ENCODE measurements at places on chromosomes 5 and 9. TPM values are rescaled to one million over a fixed set of nuclear protein-coding genes. Genes with fewer than 3 reads are reported as not detected.

ITK gene
- total RNA-seq, result not detected

S100Z gene
- not detected for total RNA-seq

SLC6A3 gene
- total RNA-seq, result 22.4 TPM

NEK6 gene
- total RNA-seq, result 5.4 TPM

IL3 gene
- not detected for total RNA-seq

PCDHB15 gene
- total RNA-seq, result 29.5 TPM

MAMDC2 gene
- total RNA-seq, result 0.22 TPM

DNAH5 gene
- total RNA-seq, result 0.20 TPM

STPG3 gene
- not detected for total RNA-seq

TMEM232 gene
- 5.3 TPM for total RNA-seq

DNA sequence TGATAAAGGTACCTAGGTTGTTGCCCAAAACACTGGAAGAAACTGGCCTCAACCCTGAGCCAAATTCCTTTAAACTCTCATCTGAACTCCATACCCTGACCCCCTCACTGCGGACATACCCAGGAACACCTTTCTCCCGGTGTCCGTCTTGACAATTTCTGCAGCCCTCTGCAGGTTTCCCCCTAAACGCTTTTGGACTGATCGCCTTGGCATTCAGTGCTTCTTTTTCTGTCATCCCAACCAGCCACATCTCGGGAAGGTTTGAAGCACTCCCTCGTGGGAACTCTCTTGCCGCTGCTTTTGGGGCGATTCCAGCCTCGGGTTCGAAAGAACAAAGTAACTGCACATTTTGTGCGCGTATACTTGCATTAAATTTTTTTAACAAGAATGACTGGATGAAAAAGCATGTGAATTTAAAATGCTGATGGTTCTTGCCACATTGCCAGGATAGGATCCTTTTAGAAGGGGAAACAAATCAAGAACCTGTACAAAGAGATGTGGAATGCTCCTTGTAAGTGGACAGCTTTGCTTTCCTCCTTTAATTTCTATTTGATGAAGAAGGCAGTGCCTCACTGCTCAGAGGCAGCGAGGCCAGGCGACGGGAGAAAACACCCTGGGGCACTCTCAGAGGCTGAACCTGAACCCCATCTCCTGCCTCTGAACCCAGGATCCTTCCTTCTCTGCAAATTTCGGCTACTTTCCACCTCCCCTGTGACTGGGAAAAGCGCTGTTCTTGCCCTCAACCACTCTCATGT is 615 bp downstream of the PSMD5 start:
- H3K4me1 ChIP-seq, result peaks cover 8% of the 10 kb centered on the region
- peaks cover 10% of the 10 kb centered on the region for H3K27me3 ChIP-seq
- H3K36me3 ChIP-seq, result no peaks in the 10 kb centered on the region
- peak overlapping the region; percentile 97 for H3K27ac ChIP-seq
- H3K4me3 ChIP-seq, result peak overlapping the region; percentile 97

- H3K27me3 ChIP-seq, result no peaks in the 10 kb centered on the region
- DNase-seq, result no peak
- H3K4me1 ChIP-seq, result no peaks in the 10 kb centered on the region
- H3K27ac ChIP-seq, result no peak overlapping the region
- no peaks in the 10 kb centered on the region for H3K36me3 ChIP-seq
Measured at GRCh38 chr9:114572199-114572598, 15.4 kb upstream of the ATP6V1G1 start.

GRCh38 chr5:156497804-156498208 is 170.8 kb downstream of the SGCD start:
- H3K36me3 ChIP-seq, result no peaks in the 10 kb centered on the region
- DNase-seq, result no peak
- H3K27ac ChIP-seq, result peak overlapping the region; percentile 94
- H3K4me3 ChIP-seq, result no peak overlapping the region
- H3K27me3 ChIP-seq, result no peaks in the 10 kb centered on the region

DNA sequence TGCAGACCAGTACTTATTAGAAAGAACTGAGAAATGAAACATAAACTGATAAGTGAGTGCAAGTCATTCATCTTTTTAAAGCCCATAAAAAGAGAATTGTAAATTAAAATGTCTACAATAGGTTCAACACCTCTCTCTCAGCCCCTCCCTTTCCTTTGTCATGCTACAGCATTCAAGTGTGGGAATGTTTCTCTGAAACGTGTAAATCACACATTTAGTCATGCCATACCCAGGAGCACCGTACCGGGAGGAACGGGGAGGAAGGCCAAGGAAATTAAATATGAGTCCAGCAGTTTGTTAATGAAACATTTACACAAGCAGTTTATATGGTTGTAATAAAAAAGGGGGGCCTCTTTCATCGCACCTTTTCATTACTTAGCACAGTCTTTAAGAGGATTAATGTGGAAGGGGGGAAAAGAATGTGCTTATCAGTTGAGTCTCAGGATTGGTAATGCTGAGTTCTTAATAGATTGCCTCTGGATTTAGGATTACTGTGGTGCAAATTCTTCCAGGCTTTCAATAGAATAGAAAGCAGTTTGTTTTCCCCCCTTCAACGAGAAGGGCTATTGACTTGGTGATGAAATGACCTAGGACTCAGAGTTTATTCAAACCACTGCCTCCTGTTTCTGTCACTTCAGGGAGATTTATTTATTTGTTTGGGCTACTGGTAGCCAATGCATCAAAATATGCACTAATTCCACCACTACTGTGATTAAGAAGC is 176.0 kb upstream of the ZNF608 start:
- peaks cover 12% of the 10 kb centered on the region for H3K4me1 ChIP-seq
- H3K36me3 ChIP-seq, result no peaks in the 10 kb centered on the region
- H3K27ac ChIP-seq, result no peak overlapping the region
- H3K4me3 ChIP-seq, result no peak overlapping the region
- no peak for DNase-seq
- no peaks in the 10 kb centered on the region for H3K27me3 ChIP-seq

DNA sequence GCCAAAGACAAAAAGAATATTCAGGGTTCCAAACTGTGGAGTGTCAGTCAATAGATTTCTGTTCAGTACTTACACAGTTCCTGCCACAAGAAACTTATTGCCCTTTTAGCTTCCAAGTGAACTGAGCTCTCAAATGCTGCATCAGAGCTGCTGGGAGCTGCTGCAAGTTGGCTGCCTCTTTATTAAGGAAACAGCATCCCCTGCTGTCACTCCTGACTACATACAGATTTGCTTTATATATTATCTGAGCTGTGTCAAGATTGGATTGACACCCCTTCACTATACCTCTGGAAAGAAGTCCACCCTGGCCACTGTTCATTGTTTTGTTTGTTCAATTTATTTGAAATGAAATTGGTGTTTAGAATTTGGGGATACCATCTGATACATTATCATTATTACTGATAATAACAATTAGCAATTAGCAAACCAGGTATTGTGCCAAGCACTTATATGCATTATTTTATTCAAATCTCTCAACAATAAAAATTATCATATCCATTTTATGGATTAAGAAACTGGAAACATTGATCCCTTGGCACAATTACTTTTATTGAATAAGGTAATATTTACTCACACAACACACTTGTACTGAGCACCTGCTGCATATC is 16.4 kb upstream of the C5orf58 start:
- peak; percentile 34 for DNase-seq
- no peaks in the 10 kb centered on the region for H3K27me3 ChIP-seq
- peaks cover 5% of the 10 kb centered on the region for H3K4me1 ChIP-seq
- no peak overlapping the region for H3K27ac ChIP-seq
- H3K36me3 ChIP-seq, result no peaks in the 10 kb centered on the region

- H3K36me3 ChIP-seq, result peaks cover 24% of the 10 kb centered on the region
- DNase-seq, result no peak
- H3K27ac ChIP-seq, result peak overlapping the region; percentile 69
- H3K4me3 ChIP-seq, result no peak overlapping the region
- peaks cover 31% of the 10 kb centered on the region for H3K4me1 ChIP-seq
Measured at GRCh38 chr5:179316111-179316551, 29.1 kb downstream of the ADAMTS2 start.

- DNase-seq, result no peak
- peak overlapping the region; percentile 80 for H3K27ac ChIP-seq
- peaks cover 8% of the 10 kb centered on the region for H3K36me3 ChIP-seq
- H3K4me1 ChIP-seq, result peaks cover 44% of the 10 kb centered on the region
- peaks cover 24% of the 10 kb centered on the region for H3K27me3 ChIP-seq
- no peak overlapping the region for H3K4me3 ChIP-seq
Measured at GRCh38 chr9:23683611-23684061, 142.4 kb downstream of the ELAVL2 start.

GRCh38 chr9:113479174-113479621 is 15.7 kb downstream of the RGS3 start:
- peaks cover 5% of the 10 kb centered on the region for H3K27me3 ChIP-seq
- H3K36me3 ChIP-seq, result peaks cover 4% of the 10 kb centered on the region
- no peak overlapping the region for H3K27ac ChIP-seq
- H3K4me3 ChIP-seq, result no peak overlapping the region

- no peak overlapping the region for H3K27ac ChIP-seq
- H3K27me3 ChIP-seq, result no peaks in the 10 kb centered on the region
- H3K36me3 ChIP-seq, result no peaks in the 10 kb centered on the region
- H3K4me1 ChIP-seq, result no peaks in the 10 kb centered on the region
- H3K4me3 ChIP-seq, result no peak overlapping the region
Measured at GRCh38 chr5:120613729-120614128, 149.6 kb downstream of the PRR16 start.

- H3K27me3 ChIP-seq, result no peaks in the 10 kb centered on the region
- H3K27ac ChIP-seq, result no peak overlapping the region
- H3K36me3 ChIP-seq, result no peaks in the 10 kb centered on the region
- H3K4me3 ChIP-seq, result no peak overlapping the region
- H3K4me1 ChIP-seq, result no peaks in the 10 kb centered on the region
Measured at GRCh38 chr5:102080288-102080687, 215.8 kb downstream of the SLCO4C1 start.

DNA sequence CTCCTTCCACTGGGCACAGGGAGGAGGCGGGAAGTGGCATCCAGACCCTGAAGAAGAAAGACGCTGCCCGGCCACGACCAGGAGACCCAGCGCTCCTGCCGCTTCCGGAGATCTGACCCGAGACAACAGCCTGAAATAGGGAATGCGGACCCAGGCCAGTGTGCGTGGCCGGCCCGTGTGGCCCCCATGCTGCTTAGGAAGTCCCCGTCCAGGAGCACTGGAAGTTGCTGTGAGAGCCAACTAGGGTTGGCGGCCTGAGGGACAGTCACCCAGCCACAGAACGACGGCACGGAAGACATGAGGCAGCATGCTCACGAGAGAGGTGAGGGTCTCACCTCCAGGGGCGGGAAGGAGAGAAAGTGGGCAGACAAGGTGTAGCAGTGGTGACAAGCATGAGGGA is 17.0 kb downstream of the SH3GLB2 start:
- peak overlapping the region; percentile 67 for H3K4me3 ChIP-seq
- H3K27me3 ChIP-seq, result peaks cover 14% of the 10 kb centered on the region
- DNase-seq, result no peak
- H3K36me3 ChIP-seq, result no peaks in the 10 kb centered on the region
- H3K4me1 ChIP-seq, result peaks cover 44% of the 10 kb centered on the region

DNA sequence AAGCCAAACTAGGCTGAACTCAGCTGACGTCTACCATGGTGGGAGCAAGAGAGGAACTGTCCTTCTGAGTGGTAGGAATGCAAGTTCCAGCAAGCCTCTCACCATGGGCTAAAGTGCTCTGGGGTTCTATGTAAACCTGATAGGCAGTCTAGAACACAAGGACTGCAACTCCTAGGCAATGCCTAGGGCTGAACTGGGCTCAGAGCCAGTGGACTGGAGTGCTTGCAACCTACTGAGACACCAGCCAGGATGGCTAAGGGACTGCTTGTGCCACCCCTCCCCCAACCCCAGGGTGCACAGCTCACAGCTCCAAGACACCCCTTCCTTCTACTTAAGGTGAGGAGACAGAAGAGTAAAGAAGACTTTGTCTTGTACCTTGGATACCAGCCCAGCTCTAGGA is 12.1 kb upstream of the RCL1 start:
- DNase-seq, result no peak
- H3K27me3 ChIP-seq, result no peaks in the 10 kb centered on the region
- H3K27ac ChIP-seq, result no peak overlapping the region
- no peak overlapping the region for H3K4me3 ChIP-seq
- H3K36me3 ChIP-seq, result no peaks in the 10 kb centered on the region
- no peaks in the 10 kb centered on the region for H3K4me1 ChIP-seq

GRCh38 chr5:130213607-130214006 is 309.3 kb downstream of the CHSY3 start:
- no peak overlapping the region for H3K4me3 ChIP-seq
- H3K27ac ChIP-seq, result no peak overlapping the region
- peaks cover 14% of the 10 kb centered on the region for H3K4me1 ChIP-seq
- no peaks in the 10 kb centered on the region for H3K27me3 ChIP-seq

DNA sequence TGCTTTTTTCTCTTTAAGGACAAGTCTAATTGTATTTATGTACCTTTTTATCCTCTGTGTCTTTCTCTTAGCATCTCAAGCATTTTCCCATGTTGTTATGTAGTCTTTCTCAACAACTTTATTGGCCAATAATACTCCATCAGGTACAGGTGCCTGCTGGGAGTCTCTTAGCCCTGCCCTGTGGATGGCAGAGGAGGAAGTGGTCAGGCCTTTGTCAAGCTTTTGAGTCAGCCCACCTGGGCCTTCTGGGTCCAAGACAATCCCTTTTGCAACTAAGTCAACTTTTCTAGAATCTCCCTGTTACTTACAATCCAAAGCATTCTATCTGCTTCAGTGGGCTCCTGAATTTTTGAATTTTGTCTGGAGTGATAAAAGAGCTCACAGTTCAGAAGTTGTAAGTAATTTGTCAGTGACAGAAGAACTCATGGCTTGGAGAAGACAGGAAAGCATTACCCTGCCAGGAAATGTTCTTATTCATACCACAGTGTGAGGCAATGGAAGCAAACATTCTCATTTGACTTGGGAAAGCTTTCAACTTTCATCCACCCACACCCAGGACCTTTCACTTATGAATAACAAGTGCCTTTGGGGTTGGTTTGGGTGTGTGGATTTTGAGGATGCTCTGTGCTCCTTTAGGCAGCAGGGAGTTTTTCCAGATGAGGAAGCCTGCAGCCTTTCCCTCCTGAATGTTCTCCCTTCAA is 200.0 kb upstream of the S1PR3 start:
- peaks cover 1% of the 10 kb centered on the region for H3K27me3 ChIP-seq
- no peaks in the 10 kb centered on the region for H3K4me1 ChIP-seq
- no peak overlapping the region for H3K4me3 ChIP-seq
- no peak overlapping the region for H3K27ac ChIP-seq

DNA sequence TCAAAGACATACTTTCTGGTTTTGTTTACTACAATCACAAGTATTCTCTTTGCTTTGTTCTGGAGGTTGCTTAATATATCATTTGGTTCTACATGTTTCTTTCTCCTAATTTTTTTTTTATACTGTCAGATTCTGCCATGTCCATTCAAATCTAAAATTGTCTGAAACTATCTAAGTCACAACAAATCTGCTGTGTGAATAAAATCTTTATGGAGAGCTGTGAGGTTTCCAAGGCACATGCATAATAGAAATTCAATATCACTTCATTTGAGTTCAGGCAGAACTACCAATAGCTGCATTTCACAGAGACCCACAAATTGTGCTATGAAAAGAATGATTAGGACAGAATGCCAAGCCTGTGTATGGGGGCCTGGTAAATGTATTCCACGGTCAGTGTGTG is 346.9 kb upstream of the ARRDC3 start:
- H3K4me1 ChIP-seq, result peaks cover 3% of the 10 kb centered on the region
- no peak for DNase-seq
- no peak overlapping the region for H3K27ac ChIP-seq
- H3K4me3 ChIP-seq, result no peak overlapping the region
- H3K36me3 ChIP-seq, result no peaks in the 10 kb centered on the region
